ENCODE measurements at places on chromosomes 3 and 15.

DNA sequence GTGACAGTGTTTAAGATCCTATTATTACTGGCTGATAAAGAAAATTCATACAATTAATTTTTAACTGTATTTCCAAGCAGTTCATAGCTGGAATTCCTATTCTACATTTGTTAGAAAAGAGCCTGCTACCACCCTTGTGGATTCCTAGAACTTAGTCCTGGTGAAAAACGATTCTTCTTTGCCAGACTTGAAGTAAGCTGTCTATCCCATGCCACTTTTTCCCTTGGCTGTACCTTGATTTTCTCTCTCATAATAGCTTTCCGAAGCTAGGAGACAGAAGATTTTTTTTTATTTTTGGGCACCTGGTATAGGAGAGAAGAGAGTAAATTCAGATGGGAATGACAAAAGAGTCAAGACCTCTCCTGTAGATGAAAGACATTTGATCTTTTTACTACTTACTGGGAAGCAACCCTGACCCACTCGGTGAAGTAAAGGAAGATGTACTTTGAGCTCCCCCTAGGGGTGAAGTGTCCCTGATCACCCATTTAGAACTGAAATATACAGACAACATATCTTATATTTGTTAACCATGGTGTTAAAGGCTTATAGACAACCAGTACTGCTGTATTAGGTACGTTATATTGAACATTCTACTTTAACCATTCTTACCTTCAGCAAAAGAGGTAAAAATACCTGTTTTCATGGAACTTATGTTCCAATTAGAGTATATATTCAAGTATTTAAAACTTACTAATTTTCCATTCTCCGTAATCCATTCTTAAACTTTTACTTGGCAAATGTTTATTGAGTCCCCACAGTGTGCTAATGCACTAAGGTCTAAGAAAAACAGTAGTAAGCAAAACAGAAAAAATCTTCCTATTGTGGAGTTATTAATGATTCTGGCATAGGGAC is 36.2 kb upstream of the C3orf38 start:
- peak; percentile 41 for DNase-seq

DNA sequence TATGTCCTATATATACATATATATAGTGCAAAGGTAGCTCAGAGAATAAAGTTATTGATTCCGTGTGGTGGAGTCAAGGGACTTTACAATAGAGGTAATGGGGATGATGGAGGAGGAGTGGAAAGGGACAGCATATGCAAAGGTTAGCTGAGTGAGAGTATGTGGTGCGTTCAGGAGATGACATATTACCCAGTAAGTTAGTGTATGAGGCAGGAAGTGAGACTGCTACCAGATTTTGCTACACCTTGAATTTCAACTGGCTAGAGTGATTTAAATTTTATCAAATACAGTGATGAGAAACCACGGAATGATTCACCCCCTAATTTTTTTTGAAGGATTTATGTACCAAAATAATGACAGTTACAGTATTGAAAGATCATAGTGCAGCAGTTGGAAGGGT is 2.8 kb downstream of the ACTL6A start:
- no peak for DNase-seq

- DNase-seq = no peak
Measured at GRCh38 chr15:55289011-55289745, 435 bp downstream of the RAB27A start.

DNA sequence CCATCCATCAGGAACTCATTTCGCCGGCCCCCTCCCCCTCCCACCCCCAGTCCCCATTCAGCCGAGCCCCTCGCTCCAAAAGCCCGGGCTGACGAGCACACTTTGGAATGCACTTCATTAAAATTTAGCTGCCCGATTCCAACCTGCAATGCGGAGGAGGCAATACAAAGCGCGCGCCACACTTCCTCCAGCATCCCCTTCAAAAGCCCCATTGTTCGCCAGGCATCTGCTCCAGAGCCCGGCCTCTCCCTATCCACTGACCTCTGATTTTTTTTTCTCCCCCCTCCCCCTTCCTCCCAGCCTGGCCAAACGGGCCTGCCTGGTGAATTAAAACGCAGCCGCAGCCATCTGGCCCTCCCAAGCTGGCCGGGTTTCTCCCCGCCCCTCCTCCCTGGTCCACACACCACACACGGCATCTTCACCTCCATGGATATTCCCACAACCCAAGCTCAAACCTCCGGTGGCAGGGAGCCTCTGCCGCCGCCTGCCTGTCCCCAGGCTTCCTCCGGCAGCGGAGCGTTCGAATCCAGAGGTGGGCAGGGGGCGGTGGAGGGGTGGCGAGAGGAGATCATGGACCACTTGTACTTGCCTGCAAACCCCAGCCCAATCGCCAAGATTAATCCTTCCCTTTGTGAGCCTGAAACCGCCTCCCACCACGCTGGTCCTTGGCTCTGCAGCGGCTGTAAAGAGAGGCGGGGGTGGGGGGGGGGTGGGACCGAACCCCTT is 441.3 kb downstream of the MAGI1 start:
- no peak for DNase-seq

DNA sequence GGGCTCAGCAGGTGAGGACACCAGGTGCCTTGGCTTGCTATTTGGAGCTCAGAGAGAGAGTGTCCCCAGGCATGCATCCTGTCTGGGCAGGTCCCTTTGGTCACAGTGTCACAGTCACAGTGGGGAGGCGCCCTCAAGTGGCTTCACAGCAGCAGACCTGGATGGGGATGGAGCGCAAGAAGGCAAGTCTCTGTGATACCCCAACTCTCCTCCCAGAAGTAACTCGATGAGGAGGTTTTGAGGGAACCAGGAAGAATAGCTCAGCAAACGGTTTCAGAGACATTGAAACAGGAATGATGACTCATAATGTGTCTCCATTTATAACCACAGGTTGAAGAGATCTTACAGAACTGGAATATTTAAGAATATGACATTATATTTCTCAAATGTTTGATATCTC is 66.5 kb upstream of the SH3GL3 start:
- no peak for DNase-seq

DNA sequence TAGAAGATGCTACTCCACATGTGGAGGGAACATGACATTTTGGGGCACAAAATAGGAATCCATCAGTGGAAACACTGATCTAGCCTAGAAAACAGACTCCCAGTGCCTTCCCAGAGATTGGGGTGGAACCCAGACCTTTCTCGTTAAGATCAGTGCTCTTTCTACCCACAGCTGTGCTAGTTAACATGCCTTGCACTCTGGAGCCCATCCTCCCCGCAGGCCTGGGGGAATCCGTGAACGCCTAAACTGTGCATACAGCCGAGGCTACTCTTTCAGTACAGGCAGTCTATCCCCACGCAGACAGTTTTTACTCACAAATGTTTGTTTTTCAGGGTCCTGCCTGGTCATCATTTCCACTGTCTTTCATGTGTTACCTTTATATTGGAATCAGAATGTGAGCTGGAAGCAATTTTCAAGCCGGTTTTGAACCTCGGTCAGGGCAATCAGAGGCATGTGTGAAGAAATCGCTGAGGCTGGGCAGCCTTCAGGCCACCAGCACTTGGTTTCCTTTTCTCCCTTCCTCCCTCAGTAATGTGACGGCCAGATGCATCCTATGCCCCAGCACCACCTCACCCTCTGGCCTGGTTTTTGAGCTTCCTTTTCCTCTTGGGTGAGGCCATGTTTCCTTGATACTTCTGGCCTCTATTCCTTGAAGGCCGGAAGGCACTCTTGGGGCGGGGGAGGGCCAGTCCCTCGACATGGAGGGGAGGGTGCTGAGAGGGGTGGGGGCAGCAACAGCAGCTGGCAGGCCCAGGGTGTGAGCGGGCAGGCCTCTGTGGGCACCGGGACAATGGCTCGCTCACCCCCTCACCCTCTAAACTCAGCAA is 123.6 kb upstream of the GALNT15 start:
- DNase-seq = no peak

GRCh38 chr15:42819786-42820185 is 82.9 kb upstream of the CDAN1 start:
- no peak for DNase-seq

GRCh38 chr3:105365391-105366325 is 1.1 kb upstream of the ALCAM start:
- peak; percentile 76 for DNase-seq
